ENCODE measurements at places on chromosomes 4 and X. TPM values are rescaled to one million over a fixed set of nuclear protein-coding genes. Genes with fewer than 3 reads are reported as not detected.

DNA sequence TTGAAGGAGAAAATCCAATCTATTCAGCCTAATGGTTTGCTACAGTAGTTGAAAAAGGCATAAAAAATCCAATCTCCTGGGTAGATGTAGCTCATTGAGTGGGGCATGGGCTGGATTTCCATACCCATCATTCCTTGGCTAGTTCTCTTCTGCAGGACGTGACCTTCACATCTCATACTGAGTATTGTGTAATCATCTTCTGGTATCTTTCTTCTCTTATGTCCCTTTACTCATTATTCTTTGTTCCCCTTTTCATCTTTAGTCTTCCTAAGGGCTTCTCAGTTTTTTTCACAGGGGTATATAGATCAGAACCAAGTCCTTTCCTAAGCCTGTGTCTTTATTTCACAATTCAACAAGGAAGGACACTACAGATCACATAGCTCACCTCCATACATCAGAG, 727.6 kb upstream of the MAGEB2 start:
- no peak for DNase-seq

DNA sequence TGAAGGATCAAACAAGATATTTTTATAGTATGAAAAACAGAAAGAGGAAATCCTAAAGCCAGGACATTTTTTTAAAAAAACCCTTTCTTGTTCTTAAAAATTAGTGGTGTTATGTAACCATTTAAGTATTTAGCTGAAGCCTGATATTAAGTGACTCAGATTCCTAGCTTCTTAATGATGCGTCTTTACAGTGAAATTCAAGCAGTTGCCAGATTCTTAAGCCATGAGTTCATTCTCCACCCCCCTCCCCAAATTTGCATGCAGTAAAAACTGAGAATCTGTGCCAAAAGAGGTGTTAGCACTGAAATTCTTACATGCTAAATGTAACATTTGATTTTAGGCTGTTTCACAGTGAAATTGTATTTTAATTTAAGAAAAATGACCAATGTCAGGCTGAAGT, 180.8 kb downstream of the RAPGEF2 start:
- DNase-seq: no peak

- no peak for DNase-seq
Measured at GRCh38 chrX:10597871-10598270, 22.5 kb downstream of the MID1 start.

- no peak for DNase-seq
Measured at GRCh38 chrX:1134976-1135375, 77.5 kb downstream of the CRLF2 start.

ADH1C gene
- polyA plus RNA-seq: 143 TPM
